Mesenchymal stem cell (in vitro differentiated cells and primary cell): ENCODE measurements at places on chromosomes 7 and 10.

GRCh38 chr10:53403688-53404087 is 631.1 kb upstream of the MBL2 start:
- peak; percentile 34 for DNase-seq

DNA sequence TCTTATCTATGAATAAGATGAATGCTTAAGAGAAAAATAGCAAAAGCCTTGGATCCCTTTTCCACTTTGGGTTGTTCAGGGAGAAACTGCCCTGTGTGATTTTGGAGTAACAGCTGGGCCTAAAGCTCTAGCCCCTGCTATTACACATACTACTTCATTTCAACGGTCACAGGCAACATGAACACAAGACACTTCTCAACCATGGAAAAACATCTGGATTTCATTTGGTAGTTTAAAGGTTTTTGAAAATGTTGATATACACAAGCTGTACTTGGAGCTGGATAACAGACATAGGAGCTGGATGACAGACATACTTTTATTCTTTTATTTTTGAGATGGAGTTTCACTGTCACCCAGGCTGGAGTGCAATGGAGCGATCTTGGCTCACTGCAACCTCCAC is 2.7 kb upstream of the CHUK start:
- DNase-seq = no peak

DNA sequence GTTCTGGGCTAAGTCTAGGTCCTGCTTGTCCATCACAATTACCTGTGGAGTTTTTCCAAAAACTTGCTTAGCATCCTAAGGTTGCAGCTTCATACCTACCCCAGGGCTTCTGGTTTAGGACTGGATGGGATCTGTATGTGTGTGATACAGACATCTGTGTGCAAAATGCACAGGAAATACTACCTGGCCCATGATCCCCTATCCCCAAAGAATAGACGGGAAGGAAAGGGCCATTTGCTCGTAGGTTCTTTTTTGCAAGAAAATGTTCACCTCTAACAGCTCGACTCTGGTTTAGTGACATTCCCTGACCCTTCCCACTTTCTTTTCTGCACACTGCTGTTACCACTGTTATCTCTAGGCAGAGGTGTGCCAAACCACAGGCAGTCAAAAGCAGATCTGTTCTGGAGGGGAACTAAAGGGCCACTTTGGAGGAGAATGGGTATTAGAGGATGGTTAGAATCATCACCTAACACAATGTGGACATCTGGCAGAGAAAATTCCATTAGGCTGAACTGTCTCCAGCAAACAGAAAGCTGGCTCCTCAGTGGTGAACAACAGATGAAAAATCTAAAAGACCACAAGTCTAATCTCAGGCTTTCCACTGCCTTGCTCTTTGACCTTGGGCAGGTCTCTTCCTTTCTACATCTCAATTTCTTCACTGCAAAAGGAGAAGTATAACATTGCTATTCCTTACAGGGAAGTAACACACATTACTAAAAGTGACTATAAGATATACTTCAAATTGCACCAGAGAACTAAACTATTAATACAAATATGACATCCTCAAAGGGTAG is 107.4 kb downstream of the UBE2H start:
- DNase-seq = peak; percentile 80

GRCh38 chr10:127532659-127533058 is 16.4 kb upstream of the NPS start:
- DNase-seq = no peak

GRCh38 chr10:79050896-79051555 is 17.7 kb upstream of the ZMIZ1 start:
- DNase-seq = no peak

DNA sequence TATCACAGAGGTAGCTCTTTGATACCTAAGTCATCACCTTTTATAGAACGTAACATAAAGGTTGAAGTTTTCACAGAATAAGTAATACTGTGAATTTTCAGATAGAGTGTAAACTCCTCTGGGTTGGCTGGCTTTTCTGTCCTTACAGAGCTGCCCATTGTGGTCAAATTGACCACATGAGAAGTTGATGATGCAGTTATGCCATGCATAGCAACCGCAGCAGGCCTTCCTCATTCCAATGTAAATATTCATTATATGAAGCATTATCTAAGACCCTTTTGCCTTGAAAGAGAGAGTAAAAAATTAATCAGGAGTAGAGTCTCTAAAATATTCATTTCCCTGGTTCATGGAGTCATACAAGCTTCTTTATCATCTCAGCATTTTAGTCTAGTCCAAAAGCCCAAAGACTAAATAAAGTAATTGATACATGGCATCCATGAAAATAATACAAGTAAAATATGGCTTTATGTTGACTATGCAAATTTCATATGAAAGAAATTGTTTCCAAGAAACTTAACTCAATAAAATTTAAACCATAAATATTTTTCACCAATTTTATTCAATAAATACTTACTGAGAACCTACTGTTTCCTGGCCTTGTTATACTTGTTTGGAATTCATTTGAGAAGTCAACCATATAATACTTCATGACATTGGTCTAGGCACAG is 516.4 kb downstream of the PCDH15 start:
- peak; percentile 1 for DNase-seq

DNA sequence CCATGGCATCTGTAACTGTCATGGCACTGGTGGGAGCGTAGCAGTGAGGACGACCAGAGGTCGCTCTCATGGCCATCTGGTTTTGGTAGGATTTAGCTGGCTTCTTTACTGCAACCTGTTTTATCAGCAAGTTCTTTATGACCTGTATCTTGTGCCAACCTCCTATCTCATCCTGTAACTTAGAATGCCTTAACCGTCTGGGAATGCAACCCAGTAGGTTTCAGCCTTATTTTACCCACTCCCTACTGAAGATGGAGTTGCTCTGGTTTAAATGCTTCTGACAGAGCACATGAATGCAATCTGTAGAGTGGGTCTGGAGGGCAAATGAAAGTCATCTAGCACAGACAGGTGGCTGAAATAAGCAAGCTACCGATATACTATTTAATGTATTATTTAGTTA is 55.3 kb upstream of the OPN4 start:
- DNase-seq = no peak

GRCh38 chr7:23335136-23335535 is 36.0 kb downstream of the MALSU1 start:
- no peak for DNase-seq

- peak; percentile 93 for DNase-seq
Observed at GRCh38 chr7:80918909-80919721, at the start of gene SEMA3C. Gene SEMA3C (minus strand): TSS chr7:80919051. CDS start chr7:80916781, 2,270 bp downstream.

GRCh38 chr10:71888623-71889387 is 37.8 kb upstream of the PSAP start:
- peak; percentile 85 for DNase-seq

DNA sequence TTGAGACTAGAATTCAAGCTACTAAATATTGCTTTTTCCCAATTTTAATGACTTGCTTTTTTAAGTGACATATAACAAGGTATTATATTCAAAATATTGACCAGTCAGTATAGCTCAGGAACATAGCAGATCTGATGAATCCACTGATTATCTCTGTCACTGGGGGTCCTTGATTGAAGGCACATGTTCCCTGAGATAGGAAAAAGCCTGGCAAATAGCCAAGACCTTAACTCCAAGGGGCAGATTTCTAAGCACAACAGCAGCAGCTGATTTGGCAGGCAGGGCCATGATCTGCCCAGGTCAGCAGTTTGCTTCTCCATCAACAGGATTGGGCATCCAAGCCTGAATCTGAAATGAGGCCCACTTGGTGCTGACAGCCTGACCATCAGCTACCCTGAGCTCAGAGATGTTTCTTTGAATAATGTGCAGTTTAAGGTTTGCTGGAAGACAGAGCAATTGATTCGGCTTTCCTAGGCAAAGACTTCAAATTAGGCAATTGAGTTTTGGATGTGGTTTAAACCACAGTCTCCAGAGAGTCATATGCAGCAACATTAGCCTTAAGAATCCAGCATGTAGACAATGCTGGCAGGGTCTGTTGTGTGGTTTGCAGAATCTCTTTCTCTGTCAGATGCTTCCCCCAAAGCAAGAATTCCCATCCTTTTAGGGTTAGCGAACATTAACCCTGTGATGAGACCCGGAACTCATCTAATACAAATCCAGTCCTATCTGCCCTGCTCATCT is 352.6 kb downstream of the ADRA2A start:
- no peak for DNase-seq

- DNase-seq = no peak
Observed at GRCh38 chr10:15213461-15213861, 45.0 kb upstream of the NMT2 start.

DNA sequence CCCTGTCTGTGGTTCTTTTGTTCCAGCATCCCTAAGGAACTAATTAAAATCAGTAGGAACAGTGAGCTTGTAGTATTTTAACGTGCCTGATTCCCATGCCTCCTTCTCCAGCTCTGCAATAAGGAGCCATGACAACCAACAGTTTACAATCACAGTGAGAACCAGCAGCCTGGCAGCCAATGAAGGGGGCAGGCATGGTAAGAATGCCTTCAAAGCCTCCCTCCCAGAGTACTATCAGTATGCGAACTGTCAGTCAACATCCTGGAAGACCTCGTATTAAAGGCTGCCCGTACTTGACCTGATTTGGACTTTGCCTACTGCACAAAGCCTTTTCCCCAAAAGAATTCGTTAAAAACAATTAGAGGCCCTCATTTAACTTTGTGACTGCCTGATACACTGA is 7.7 kb downstream of the ZPBP start:
- no peak for DNase-seq

GRCh38 chr10:106917452-106918055 is 247.0 kb downstream of the SORCS1 start:
- DNase-seq = no peak

DNA sequence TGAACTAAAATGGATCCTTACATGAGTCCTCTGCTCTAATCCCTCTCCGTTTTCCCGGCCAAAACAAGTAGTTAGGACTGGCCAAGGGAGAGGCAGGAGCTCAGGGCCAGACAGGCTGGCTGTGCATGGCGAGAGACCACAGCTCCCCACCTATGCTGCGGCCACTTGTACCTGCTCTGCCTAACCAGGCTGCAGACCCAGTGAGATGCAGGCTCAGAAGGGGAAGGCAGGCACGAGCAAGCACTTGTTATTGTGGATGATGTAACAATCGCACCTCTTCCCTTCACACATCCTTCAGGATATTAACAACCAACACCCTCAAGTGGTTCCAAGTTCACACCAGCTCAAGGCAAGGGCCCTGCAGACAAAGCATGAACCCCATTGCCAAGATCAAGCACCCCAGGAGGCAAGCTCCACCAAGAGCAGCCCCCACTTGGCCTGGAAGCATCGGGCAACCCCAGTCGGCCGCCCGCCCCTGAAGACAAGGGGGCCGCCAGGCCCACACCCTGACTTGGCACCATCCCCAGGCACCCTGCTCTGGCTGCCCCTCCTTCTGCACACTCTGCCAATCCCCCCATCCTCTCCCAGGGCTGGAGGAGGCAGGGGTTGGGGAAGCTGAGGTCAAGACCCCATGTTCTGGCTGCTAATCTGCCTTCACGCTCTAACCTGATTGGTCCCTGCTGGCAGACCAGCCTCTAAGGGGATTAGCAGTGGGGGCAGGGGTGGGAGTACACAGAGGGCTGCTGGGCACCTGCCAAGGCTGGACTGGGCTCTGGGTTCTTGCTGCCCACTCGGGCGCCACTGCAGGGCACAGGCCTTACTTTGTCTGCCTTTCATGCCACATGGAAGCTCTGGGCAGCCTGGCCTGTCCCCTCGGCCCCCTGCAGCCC is 111.3 kb downstream of the SLIT1 start:
- no peak for DNase-seq

- DNase-seq = peak; percentile 21
Observed at GRCh38 chr7:155190688-155191087, 107.0 kb upstream of the INSIG1 start.

- DNase-seq = peak; percentile 53
Observed at GRCh38 chr10:48506147-48506917, 98.5 kb downstream of the ARHGAP22 start.

DNA sequence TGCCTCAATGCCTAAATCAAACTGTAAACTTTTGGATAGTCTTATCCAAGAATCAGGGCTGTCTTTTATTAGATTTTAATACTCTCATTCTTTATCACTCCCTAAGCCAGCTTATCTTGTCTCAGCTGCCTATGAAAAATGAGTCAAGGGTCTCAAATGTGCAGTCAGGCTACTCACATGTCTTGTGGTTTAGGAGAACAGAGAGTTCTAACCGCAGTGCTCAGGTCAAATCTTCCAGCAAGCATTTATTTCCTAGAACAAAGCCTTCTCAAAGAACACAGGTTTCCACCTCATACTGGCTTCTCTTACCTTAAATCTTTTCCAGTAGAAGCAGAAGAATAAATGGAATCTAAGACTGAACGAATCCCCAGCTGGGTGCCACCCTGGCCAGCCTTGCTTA is 23.5 kb downstream of the HTR5A start:
- DNase-seq = no peak

DNA sequence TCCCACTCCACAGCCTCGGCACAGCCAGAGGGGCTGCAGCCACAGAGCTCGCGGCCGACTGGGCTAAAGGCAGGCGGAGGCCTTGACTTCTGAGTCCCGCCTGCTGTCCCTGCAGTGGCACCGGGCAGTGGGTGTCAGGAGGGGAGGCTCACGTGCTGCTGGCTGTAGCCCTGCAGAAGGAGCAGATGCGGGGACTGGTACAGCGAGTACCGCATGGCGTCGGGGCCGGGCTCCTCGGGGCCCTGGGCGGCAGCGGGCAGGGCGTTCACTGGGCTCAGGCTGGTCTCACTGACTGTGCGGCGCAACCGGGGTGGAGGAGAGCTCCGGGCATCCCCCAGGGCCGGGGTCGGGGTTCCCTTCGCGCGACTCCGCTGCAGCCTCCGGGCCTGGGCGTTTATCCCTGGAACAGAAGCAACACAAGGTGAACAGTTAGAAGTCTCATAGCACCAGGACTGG is 25.6 kb downstream of the PAPOLB start:
- no peak for DNase-seq

- DNase-seq = no peak
Observed at GRCh38 chr7:64959072-64959747, 31.6 kb downstream of the ZNF117 start.

DNA sequence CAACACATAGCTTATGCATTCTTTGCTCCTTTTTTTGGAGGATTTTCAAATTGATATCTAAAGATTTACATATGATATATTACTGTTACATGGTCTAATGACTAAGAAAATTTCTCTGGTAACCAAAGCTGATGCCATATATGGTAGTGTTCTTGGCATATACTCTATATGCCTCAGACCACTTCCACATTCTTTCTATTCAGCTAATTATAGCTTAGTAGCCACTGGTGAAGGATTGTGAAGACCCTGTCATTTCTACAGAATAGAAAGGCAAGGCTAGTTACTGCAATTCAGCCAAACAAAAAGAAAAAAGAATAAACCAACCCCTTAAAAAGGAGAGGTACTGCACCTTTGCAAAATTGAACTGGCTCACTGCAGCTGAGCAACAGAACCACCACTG is 3.7 kb downstream of the PURB start:
- DNase-seq = peak; percentile 82

GRCh38 chr7:103343758-103344452 is 662 bp downstream of the DNAJC2 start:
- peak; percentile 56 for DNase-seq

- DNase-seq = no peak
Observed at GRCh38 chr7:111708072-111708471, 145.8 kb upstream of the IMMP2L start.

DNA sequence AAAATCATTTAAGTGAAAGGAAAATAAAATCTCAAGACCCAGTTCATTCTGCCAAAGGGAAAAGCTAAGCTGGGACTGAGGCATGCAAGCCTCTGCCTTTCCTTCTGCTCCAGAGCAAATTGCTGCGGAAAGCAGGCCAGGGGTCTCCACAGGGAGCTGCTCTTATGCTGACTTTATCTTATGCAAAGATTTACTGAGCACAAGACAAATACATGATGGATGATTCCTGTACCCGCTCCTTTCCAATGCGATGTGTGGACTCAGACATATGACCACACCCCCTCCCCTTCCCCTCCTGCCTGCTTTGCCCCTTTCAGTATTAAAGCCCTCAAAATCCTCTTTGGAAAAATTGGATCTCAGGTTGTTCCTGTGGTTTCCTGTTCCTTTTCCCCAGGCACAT is 74.2 kb upstream of the INSIG1 start:
- DNase-seq = no peak
